Left kidney (tissue), 8 donors: ENCODE measurements at places on chromosomes 4 and X. TPM values are rescaled to one million over a fixed set of nuclear protein-coding genes. Genes with fewer than 3 reads are reported as not detected.

GRCh38 chrX:15170927-15171326, 99.0 kb downstream of the ASB9 start:
- DNase-seq = no peak

DNA sequence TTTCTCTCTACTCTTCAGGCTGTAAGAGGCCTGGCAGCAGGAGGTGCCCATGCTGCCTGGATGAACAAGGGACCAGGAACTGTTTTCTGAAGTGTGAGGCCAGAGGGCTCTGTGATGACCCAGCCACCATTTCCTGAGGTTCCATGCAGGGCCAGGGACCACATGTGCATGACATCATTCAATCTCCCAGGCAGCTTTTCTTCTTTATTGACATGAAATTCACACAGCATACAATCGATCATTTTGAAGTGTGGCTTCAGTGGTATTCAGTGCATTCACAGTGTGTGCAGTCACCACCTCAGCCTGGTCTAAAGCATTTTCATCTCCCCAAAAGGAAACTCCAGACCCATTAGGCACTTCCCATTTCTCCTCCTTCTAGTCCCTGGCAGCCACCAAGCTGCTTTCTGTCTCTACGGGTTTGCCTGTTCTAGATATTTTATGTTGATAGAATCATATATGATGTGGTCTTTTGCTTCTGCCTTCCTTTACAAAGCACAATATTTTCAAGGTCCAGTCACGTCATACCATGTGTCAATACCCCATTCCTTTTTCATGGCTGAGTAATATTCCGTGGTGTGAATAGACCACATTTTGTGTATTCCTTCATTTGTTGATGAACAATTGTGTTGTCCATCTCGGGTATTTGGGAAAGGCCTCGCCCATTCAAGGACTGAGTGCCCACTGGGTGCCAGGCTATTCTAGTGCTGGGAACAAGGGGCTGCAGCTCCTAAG, 93.1 kb downstream of the PSAPL1 start:
- no peak for DNase-seq

- no peak for DNase-seq
These were observed 37.1 kb downstream of the GK start for GRCh38 chrX:30690330-30690729.

- DNase-seq = no peak
These were observed 14.4 kb upstream of the CC2D2A start for GRCh38 chr4:15455290-15455689.

- no peak for DNase-seq
These were observed 158.3 kb downstream of the PALLD start for GRCh38 chr4:168655182-168655581.

DNA sequence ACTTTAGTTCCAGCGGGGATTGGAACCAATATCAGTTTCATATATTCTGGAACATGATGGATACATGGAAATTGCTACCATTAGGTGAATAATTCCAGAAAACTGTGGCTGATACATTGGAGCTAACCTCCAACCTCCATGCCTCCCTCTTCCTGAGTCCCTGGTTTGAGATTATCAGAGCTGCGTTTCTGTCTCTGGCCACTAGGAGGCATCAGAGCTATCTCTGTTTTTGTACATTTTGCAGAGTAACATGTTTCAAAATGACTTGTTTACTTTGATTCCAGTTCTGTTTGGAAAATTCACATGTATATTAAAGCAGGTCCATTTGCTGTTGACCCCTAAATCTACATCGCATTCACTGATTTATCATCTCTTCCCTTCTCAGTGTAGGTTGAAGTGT, 2.4 kb upstream of the RAB40AL start:
- no peak for DNase-seq

- no peak for DNase-seq
These were observed 99.6 kb downstream of the IQCM start for GRCh38 chr4:149715822-149716585.

GRCh38 chr4:165433529-165433928, 54.7 kb downstream of the CPE start:
- DNase-seq = no peak

DNA sequence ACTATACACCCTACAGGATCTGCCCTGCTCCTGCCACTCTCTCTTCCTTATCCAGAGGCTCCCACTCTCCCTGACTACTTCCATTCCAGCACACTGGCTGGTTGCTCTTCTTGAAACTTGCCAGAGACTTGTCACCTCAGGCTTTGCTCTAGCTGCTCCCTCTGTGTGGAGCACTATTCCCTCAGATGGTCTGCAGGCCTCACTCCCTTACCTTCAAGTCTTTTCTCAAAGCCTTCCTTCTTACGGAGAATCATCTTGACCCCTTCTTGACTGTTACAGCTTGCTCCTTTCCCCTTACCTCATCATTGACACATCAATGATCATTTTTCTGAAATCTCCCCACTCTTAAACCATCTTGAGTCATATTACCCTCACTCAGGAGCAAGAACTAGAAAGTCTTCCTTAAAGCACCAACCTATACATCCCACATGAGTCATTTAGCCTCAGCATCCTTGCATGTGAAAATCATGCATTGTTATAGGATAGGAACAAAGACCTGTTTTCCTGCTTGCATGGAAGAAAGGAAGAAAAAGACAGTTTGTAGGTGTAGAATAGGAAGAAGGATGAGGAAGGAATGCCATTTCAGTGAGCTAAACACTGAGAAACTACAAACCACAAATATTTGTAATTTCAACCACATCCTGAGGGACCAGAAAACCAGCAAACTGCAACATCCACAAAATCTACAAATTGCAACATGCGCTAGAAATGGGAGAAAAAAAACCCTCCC, 55.7 kb downstream of the ANTXR2 start:
- DNase-seq = no peak

GRCh38 chr4:104064646-104065577, 345.1 kb upstream of the TACR3 start:
- DNase-seq = peak; percentile 34

DNA sequence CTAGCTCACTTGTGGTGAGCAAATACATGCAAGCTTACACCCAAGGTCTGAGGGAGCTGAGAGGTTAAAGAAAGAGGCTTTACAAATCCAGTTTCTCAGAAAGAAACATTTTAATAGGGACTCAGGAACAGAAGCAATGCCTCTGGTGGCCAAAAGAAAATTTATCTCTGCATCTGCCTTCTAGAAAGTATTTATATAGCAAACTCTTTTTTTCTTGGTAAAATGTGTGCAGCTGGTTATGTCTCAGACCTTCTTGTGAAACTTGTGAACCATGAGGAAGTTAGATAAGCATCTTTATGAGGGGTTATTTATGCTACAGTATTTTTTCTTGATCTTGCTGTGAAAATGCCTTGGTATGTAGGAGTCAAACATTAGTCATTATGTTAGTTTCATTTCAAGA, 48.5 kb upstream of the CYSLTR1 start:
- peak; percentile 7 for DNase-seq

DNA sequence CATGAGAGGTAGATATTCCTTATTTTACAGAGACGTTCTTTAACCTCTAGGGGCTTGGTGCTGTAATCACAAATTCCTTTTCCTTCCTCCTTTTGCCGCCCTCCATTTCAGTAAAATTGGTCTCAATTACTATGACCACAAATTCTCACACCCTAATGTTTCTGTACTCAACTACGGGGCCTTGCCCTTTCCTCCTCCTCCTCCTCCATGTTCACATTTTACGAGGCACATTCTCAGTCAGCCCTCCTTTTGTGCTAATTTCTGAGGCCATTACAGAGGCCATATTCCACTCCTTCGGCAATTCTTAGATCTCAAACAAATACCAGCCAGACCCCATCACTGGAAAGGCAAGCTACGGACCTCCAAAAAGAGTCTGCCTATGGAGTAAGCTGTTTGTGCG, 92.1 kb downstream of the SH3KBP1 start:
- no peak for DNase-seq

DNA sequence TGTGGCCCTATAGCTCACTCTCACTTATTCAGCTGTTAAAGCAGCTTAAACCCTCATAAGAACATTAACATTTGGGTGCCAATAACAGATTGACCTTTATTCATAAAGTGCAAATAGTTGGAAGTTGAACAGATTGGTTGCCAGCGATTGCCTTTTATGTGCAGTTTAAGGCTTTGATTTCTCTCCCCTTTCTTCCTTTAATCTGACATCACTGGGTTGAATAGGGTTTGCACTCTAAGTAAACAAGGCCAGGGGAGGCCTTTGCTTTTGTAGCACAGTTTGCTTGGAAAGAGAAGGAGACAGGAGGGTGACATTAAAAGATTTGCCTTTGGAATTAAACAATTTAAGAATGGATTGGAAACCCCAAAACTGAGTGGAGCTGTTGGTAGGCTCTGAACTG, 114.3 kb downstream of the NKX6-1 start:
- no peak for DNase-seq

DNA sequence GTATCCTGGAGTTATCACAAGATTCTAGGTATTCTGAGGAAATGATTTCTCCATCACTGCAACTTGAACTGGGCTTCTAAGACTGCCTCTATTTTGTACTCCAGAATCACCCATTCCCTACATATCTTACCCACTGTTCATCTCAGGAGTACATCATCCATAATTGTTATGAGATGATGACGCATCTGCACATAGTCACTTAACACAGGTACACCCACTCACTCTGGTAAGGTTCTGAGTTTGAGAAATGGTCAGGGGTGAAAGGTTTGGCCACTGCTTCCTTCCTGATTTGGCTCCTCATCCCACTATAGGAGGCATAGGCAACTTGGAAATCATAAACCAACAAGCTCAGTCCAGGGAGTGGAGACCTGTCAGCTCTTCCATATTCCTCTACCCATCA, 143.9 kb downstream of the GLRA2 start:
- no peak for DNase-seq

- no peak for DNase-seq
These were observed 94.9 kb downstream of the EMCN start for GRCh38 chr4:100422894-100423293.

DNA sequence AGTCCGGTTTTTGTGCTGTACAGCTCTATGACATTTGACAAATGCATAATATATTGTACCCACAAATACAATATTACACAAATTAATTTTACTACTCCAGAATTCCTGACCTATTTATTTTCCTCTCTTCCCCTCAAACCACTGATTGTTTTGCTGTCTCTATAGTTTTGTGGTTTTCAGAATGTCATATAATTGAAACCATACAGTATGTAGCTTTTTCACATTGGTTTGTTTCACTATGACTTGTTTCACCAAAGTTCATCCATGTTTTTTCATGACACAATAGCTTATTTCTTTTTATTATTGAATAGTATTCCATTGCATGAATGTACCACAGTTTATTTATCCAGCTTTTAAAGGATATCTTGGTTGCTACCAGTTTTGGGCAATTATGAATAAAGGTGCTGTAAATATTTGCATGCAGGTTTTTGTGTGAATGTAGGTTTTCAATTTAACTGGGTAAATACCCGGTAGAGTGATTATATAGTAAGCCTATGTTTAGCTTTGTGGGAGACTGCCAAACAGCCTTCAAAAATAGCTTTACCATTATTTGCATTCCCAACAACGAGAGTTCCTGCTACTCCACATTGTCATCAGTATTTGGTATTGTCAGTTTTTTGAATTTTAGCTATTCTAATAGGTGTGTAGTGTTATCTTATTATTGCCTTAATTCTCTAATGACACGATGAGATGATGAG, 25.9 kb downstream of the RNF175 start:
- DNase-seq = no peak

SLC9A7 gene
- 4.6 TPM for polyA plus RNA-seq

UCP1 gene
- 0.25 TPM for polyA plus RNA-seq

CSAG3 gene
- not detected for polyA plus RNA-seq

HMX1 gene
- not detected for polyA plus RNA-seq

ETDA gene
- not detected for polyA plus RNA-seq
